ENCODE measurements at places on chromosomes 1 and 21.

DNA sequence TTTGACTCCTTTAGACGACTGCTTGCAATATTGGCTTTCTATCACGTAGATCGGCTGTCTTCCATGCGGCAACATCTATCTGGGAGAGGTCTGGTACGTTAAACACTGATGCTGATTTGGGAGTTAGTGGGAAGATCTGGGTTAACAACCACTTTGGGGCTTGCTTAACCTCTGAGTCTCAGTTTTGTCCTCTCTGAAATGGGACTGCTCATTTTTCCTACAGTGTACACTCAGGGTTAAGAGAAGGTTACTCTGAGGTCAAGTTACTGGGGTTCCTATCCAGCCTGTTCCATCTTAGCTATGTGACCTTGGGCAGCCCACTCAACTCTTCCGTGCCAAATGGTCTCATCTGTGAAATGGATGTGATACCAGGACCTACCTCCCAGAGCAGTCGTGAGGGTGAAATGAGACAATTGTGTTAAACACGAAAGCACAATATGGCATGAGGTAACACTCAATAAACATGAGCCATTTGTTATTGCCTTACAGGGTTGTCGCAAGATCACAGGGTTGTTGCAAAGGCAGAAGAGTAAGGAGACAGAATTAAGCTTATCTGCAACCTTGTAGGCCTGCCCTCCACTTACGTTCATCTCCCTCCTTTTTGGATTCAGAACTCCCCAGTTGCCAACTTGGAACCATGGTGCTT, 5.6 kb downstream of the ABCA4 start:
- no peak for DNase-seq

- no peak for DNase-seq
Observed at GRCh38 chr1:2493218-2493617, 17.1 kb downstream of the PLCH2 start.

- DNase-seq, result no peak
Observed at GRCh38 chr1:67713057-67713846, 28.3 kb downstream of the GADD45A start.

DNA sequence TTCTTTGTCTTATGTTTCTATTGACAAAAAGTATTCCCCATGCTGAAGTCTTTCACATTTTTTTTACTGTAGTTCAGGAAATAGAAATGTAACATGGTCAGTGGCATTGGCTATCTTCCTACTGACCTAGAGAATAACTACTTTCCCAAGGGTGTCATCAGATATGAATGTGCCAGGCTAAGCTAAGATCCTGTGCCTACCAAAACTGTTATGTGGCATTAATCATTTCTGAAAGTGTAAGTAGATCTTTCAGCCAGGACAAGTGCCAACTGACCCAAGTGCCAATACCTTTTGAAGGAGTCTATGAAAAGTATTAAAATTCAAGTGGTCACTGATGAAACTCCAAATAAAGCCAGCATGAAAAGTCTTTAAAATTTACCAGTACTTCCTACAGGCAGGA, 165.3 kb downstream of the TNFSF18 start:
- DNase-seq, result no peak

GRCh38 chr1:28126783-28127490, 38.5 kb upstream of the EYA3 start:
- no peak for DNase-seq

- DNase-seq, result no peak
Observed at GRCh38 chr1:218869276-218869675, 304.4 kb upstream of the LYPLAL1 start.

DNA sequence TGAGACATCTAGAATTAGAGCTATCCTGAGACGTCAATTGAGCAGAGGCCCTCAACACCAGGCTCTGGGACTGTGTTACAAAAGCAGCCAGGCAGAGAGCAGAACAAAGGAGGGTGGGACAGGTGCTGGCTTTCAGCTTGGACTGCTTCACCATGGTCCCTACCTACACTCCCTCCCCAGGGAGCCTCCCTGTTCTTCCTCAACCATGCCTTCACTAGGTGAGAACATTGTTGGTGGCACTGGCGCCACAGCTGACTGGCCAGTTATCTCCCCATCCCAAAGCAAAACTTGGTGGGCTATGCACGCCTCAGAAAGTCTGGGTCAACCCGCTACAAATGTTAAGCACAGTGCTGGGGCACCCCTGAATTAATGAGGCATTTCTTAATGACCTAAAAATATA, 87.8 kb downstream of the NMNAT2 start:
- DNase-seq, result no peak

DNA sequence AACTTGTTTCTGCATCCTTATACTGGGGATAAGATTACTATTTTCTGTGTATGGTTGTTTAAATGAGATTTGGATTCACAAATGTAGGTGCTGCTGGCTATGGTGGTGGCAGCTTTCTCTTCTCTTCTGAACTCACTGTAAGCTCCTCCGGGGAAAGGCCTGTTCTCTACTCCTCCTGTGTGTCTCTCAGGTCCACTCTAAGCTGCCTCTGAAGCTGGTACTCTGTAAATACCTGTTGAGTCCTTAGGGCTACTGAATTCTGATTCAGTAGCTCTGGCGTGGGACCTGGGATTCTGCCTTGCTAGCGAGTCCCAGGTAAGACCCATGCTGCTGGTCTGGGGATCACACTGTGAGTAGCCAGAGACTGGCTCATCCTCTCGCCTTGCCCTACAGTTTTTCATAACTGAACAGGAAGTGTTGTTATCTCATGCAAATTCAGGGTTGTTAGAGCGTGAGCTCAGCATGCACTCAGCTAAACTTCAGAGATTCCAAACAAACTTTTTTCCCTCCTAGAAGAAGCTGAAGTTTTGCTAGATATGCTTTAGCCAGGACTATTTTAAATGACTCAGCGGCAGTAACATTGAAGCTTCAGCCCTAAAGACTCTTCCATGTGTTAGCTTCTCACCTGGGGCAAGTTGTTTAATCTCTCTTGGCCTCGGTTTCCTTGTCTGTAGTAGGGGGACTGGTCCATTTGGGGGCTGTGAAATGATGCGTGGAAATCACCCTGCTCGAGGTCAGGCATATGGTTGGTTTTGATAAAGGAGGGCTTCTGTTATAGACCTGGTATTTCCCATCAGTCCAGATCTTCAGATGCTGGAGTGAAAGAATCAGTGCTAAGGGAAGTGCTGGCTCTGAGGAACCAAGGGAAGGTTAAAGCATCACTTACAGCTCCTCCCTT, 271.5 kb upstream of the TMEM51 start:
- no peak for DNase-seq

DNA sequence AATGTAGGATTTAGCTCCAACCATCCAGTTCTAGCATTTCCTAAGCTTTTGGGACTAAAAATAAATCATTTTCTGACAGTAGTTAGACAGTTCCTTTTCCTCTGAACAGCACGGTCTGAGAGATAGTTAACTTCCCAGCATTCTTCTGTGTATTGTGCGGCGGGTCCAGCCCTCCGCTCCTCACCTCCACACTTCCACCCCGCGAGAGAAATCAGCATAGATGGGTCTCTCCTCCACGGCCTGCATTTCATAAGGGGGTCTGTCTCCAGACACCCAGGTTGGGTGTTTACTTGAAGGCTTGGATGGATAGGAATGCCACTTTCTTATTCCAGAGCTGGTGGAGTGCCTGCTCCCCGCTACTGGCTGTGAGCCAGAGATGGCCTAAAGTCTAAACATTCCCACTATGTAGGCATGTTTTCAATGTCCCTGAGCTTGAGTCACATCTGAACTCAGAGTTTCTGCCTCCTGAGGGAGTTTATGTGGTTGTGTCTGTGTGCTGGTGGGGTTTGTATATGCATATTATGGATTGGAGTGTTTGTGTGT, 38.0 kb upstream of the PPP2R5A start:
- no peak for DNase-seq

DNA sequence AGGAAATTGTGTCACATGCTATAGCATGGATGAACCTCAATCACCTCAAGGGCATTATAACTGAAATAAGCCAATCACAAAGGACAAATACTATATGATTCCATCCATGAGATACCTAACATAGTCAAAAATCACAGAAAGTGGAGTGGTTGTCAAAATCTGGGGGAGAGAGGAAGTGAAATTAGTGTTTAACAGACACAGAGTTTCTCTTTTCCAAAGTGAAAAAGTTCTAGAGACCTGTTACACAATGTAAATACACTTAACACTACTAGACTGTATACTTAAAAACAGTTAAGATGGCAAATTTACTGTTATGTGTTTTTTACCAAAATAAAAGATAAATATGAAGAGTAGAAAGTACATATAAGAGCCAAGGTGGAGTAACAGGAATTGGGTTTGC, 31.8 kb downstream of the ZNF644 start:
- DNase-seq, result no peak

GRCh38 chr21:41615613-41616012, 107.7 kb upstream of the TMPRSS2 start:
- DNase-seq, result no peak

DNA sequence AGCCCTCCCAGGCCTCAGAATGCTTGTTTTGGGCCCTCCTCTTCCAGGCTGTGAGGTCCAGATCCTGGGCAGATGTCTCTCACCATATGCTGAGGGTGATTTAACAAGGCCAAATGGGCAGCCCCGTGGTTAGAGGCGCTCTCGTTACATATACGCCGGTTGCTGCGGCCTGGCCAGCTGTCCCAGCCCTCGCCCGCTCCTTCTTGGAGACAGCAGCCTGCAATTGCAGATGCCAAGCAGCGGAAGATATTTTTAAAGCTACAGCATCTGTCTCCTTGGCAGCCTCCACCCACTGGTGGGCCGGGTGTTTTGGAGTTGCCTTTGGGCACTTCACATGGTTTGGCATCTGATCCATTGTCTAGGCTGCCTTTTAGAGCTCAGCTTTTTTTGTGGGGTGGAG, 178.8 kb upstream of the NFIA start:
- DNase-seq, result no peak

DNA sequence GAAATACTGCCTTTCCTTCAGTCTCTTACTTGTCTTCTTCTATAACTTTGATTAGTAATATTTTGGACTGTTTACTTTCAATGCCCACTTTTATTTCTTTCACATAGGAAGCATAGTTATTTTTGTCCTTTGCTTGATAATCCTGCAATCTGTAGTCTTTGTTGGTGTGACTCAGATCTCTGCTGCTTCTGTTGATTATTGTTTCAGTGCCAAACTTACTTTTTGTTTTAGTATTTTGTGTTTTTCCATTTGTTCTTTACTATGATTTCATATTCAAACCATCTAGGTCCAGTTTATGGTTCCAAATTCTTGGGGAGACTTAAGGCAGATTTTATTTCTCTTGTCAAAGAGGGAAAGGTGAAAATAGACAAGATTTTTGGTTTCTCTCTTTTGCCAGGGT, 399.9 kb downstream of the HLX start:
- no peak for DNase-seq

DNA sequence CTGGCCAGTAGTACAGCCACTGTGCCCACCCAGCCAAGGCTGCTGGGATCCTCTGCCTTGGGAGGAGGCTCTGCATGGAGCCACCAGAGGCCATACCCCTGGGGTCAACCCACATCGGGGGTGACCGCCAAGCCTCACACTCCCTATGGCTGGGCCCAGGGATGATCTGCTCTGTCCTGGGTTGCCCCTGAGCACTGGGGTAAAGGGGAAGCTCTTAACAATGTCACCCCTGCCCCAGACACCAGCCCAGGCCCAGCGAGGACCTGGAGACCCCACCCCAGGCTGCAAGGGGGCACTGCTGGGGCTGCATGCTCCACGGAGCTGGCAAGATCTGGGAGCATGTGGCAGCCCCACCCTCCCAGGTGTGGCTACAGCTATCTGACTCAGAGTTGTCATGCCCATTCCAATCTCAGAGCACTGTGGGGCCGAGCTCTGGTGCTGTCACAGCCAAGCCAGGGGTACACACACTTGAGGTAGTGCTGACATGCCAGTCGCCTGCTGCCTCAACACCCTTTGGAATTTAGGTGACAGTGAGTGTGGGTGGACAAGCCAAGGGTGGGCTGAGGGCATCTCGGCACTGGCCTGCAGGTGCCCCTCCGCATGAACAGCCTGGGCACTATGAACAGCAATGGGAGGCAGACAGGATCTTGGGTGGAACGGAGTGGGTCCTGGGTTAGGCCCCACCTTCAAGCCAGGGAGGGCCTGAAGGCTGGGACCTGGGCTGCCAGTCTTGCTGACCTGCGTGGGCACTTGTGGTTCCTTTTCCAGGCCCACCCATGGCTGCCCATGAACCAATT, 427.7 kb downstream of the LRRIQ3 start:
- no peak for DNase-seq

- peak; percentile 59 for DNase-seq
Observed at GRCh38 chr1:198623752-198624647, 14.8 kb upstream of the PTPRC start.

- DNase-seq, result no peak
Observed at GRCh38 chr1:7962014-7962335, 464 bp downstream of the PARK7 start.

- no peak for DNase-seq
Observed at GRCh38 chr1:235002706-235003300, 125.8 kb downstream of the TOMM20 start.

GRCh38 chr1:44447051-44447810, 42.2 kb downstream of the RNF220 start:
- DNase-seq, result no peak

- DNase-seq, result no peak
Observed at GRCh38 chr21:41086569-41086968, 81.4 kb upstream of the BACE2 start.

DNA sequence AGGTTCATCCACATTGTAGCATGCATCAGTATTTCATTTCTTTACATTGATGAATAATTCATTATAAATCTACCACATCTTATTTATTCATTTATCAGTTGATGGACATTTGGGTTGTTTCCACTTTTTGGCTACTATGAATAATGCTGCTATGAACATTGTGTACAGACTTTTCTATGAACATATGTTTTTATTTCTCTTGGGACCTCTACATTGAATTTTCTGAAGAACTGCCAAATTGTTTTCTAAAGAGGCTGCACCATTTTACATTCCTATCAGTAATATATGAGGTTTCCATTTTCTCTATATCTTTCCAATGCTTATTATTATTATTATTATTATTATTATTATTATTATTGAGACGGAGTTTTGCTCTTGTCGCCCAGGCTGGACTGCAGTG, 81.3 kb upstream of the SELENON start:
- DNase-seq, result no peak

GRCh38 chr1:44566281-44567046, 107.8 kb downstream of the TMEM53 start:
- DNase-seq, result no peak

GRCh38 chr1:174080819-174081218, 58.7 kb upstream of the RC3H1 start:
- DNase-seq, result no peak

GRCh38 chr1:157798211-157798610, 21.3 kb upstream of the FCRL2 start:
- no peak for DNase-seq

GRCh38 chr1:49971088-49971487, 52.7 kb downstream of the AGBL4 start:
- DNase-seq, result no peak
